ENCODE measurements at places on chromosomes 3 and 15.
A peak's percentile ranks its signal among the peaks of the same experiment; 100 is the strongest.

GRCh38 chr3:71050538-71051258 is 532.8 kb downstream of the FOXP1 start:
- no peaks in the 10 kb centered on the region for H3K27me3 ChIP-seq
- no peak overlapping the region for H3K27ac ChIP-seq
- DNase-seq = peak; percentile 36

DNA sequence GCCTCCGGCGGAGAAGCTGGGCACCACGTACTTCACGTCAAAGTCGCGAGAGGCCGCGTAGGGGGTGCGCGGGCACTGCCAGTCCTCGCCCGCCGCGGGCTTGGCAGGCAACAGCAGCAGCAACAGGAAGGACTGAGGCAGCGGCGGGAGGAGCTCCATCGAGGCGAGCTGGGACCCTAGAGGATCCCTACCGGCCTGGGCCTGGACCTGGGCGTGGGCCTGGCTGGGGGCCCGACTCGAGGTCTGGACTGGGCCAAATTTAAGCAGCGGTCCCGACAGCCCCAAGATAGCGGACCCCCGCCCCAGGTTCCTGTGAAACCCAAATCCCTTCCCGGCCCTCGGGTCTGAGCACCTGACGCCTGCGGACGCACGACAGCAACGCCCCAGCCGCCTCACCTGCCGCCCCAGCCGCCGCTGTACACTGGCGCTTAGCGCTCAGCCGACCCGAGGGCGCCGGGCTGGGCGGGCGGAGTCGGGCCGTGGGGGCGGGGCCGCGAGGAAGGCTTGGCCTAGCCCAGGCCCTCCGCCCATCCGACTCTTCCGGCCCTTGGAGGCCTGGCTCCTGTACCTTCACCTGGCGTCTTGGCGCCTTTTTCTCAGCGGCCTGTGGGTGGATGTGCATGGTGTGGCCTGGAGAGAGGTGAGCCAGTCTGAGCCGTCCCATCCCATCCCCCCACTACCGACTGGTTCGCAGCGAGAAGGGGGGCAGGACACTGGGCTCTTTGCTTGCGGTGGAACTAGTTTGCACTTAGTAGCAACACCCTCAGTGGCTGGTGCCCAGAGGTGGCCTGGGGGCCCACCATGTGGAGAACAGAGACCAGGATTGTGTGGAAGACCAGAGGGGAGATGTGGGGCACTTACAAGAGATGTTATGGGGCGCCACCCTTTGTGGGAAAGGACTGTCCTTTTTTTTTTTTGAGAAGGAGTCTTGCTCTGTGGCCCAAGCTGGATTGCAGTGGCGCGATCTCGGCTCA is at the start of gene MST1R:
TSS of gene MST1R (minus strand) at position 423 of the 974 bp plus-strand sequence. CDS start at position 159, 264 bp downstream.
- peaks cover 18% of the 10 kb centered on the region for H3K4me1 ChIP-seq
- no peaks in the 10 kb centered on the region for H3K27me3 ChIP-seq
- no peak within 1 kb of the TSS for H3K27ac ChIP-seq
- no peaks in the 10 kb centered on the region for H3K36me3 ChIP-seq
- DNase-seq = peak; percentile 75

DNA sequence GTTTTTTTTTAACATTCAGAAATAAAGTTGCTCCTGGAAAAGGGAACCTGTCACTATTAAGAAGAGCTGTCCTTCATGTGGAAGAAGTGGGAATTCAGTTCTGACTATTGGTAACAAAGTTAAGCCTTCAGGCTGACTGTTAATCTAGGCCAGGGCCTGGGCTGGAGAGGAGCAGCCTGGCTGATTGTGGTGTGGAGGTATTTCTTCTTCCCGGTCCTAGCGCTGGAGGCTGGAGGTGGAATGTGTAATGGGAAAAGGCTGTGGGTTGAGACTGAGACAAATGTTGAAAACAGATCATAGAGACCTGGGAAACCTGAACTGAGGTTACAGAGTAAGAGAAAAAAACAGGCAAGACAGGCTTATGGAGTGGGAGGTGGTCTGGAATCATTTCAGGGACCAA is 23.8 kb upstream of the SH3BP5 start:
- peak overlapping the region; percentile 14 for H3K27ac ChIP-seq
- H3K36me3 ChIP-seq = no peaks in the 10 kb centered on the region
- no peak for DNase-seq
- no peaks in the 10 kb centered on the region for H3K27me3 ChIP-seq
- no peak overlapping the region for H3K4me3 ChIP-seq

GRCh38 chr15:68431792-68432401 is at the start of gene ITGA11:
TSS of gene ITGA11 (minus strand) at chr15:68432163. CDS start at chr15:68432066, 97 bp downstream.
- H3K4me1 ChIP-seq = peaks cover 16% of the 10 kb centered on the region
- peak within 1 kb of the TSS; percentile 30 for H3K4me3 ChIP-seq

DNA sequence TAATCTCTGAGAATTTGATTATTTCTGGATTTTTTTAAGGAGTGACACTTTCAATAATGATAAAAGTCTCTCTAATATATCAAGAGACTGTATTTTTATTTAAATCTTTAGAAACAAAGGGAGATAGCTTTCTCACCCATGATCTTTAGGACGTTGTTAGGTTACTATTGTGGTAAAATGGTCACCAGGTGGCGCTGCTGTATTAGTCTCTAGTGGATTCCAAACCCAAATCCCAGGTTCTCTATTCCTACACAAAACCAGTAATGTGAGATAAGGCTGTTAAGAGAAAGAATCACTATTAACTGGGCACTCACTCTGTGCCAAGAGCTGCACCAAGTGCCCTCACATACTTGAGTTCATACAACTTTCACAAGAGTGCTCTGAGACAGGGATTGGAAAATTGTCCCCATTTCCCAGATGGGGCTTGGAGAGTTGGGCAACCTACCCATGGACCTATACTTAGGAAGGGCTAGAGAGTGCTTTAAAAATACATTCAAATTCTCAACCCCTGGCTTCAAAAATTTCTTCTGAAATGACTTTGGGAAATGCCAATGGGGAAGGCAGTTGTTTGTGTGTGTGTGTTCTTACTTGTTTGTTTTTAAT is 593.4 kb upstream of the TGFBR2 start:
- DNase-seq = peak; percentile 76
- no peak overlapping the region for H3K4me3 ChIP-seq
- peaks cover 2% of the 10 kb centered on the region for H3K4me1 ChIP-seq
- H3K36me3 ChIP-seq = no peaks in the 10 kb centered on the region

DNA sequence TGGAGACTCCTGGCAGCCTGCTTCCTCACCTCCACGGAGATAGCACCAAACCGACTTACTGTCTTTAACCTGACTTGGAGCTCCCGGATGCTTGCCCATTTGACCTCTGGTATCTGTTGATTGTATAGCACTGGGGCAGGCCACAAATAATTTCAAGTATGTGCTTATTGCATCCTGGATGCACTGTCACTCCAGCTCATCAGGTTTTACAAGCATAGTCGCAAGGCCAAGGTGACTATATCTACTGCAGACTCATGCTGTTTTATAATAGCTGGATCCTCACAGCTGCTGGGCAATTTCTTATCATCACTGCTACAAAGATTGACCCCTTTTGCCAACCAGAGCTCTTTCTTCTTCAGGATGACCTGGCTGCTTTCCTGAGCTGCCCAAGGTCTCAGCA is 45.6 kb downstream of the PEX5L start:
- DNase-seq = no peak
- no peak overlapping the region for H3K4me3 ChIP-seq
- H3K36me3 ChIP-seq = no peaks in the 10 kb centered on the region
- H3K27me3 ChIP-seq = no peaks in the 10 kb centered on the region
- no peaks in the 10 kb centered on the region for H3K4me1 ChIP-seq

DNA sequence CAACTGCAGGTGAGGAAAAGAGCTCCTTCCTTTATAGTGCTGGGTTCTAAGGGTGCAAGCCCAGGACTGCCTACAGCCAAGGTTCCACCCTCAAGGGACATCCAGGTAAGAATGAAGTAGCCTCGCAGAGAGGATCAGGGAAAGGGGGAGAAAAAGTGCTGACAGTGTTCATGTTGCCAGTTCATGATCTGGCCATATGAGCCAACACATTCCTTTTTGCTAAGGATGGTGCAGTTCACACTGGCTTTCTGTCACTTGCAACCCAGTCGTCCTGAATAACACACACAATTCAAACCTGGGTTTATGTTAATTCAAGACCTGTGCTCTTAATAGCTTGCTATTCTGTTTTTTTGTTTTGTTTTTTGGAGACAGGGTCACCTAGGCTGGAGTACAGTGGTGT is 9.0 kb downstream of the CLN6 start:
- H3K4me1 ChIP-seq = peaks cover 9% of the 10 kb centered on the region
- H3K27ac ChIP-seq = no peak overlapping the region
- DNase-seq = no peak
- no peak overlapping the region for H3K4me3 ChIP-seq

- H3K4me3 ChIP-seq = no peak overlapping the region
- no peaks in the 10 kb centered on the region for H3K36me3 ChIP-seq
- no peak overlapping the region for H3K27ac ChIP-seq
- H3K4me1 ChIP-seq = no peaks in the 10 kb centered on the region
- DNase-seq = no peak
These were observed 292.1 kb downstream of the LSAMP start for GRCh38 chr3:116153174-116153573.

DNA sequence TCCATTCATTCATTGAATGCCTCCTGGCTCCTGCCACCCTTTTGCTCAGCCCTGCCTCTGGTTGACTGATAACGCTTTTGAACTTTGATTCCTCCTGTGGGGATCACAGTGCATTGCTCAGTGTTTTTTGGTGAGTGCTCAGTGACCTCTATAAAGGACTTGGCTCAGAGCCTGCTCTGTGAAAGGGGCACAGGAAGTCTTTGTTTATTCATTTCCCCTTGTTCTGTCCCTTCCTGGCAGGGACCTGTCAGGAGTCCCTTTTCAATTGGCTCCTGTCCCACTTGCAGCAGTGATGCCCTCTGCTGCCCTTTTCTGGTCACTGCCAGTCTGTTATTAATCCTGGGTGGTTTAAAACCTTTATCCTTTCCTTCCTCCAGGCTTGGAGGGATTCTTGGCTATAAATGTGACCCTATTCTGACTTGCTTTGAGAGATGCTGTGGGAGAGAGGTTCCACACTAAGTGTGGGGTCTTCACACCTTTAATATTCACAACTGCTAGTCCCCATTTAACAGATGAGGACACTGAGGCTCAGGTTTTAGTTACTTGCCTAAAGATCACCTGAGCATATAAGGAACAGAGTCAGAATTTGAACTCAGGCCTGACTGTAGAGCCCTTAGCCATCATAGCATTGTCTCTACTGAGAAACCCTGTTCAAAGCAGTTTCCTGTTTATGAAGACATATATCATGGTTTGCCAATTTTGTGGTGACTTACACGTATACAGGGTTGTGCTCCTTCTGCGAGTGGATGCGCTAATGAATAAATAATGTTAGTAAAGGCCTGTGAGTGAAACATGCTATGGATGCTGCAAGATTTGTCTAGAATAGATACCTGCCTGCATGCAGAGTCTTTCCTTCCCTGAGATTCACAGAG is 23.2 kb upstream of the TATDN2 start:
- H3K27ac ChIP-seq = no peak overlapping the region
- peaks cover 40% of the 10 kb centered on the region for H3K4me1 ChIP-seq
- H3K4me3 ChIP-seq = no peak overlapping the region
- no peaks in the 10 kb centered on the region for H3K27me3 ChIP-seq

DNA sequence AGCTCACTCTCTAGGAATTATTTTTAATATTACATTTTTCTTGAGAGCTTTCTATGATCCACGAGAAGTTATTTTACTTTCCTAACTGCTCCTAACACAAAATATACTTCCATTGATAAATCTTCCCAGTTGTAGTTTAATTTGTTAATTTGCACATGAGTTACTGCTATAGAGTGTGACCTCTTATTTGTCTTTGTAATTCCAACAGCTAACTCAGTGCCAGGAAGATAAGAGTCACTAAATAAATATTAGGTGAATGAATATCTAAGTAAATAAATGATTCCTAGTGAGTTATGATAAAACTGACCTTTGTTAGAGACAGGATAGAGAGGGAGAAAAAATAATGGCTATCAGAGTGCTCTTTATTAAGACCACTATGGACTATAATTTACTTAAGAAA is 319.9 kb downstream of the NAALADL2 start:
- H3K36me3 ChIP-seq = no peaks in the 10 kb centered on the region
- no peak for DNase-seq
- H3K27ac ChIP-seq = no peak overlapping the region
- no peak overlapping the region for H3K4me3 ChIP-seq
- no peaks in the 10 kb centered on the region for H3K27me3 ChIP-seq

DNA sequence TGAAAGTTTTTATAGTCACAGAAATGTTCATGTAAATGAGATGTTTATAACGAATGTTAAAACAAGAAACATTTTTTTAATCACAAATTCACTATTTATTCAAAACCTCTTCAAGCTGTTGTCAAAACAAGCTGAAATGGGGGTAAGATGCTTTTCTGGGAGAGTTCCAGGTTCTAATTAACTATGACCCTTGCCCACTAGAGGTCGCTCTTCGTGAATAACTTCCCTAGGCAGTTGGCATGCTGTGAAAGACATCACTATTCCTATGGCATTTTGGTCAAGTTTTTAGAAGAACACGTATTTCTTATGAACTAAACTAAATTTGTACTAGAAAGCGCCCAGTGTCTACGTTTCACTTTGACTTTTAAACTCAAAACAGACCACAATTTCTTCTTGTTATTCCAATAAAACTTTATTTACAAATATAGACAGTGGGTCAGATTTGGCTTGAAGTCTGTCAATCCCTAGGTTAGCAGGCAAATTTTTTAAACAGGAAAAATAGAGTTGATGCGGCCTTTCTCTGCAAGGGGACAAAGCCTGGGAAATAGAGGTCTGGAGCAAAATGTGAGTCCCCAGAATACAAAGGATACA is 62.8 kb upstream of the CMTM8 start:
- no peak overlapping the region for H3K27ac ChIP-seq
- H3K4me3 ChIP-seq = no peak overlapping the region
- H3K36me3 ChIP-seq = no peaks in the 10 kb centered on the region
- H3K27me3 ChIP-seq = no peaks in the 10 kb centered on the region
- H3K4me1 ChIP-seq = no peaks in the 10 kb centered on the region

DNA sequence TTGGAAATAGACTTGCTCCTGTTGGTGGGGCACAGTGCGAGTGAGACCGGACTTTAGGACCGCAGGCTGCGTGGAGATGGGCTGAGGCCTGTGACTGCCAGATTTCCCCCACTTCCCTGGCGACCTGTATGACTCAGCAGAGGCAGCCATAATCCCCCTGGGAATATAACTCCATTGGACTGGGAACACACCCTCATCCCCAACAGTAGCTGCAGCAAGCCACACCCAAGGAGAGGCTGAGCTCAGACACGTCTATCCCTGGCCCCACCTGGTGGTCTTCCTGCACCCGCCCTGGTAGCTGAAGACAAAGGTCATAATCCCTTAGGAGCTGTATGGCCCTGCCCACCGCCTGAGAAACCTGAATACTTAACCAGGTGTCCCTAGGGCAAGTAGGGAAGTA is 42.6 kb downstream of the DZIP1L start:
- H3K27me3 ChIP-seq = no peaks in the 10 kb centered on the region
- H3K36me3 ChIP-seq = no peaks in the 10 kb centered on the region
- H3K27ac ChIP-seq = no peak overlapping the region
- no peak overlapping the region for H3K4me3 ChIP-seq

Measured in common myeloid progenitor, CD34-positive (primary cell).